Epithelial cell of esophagus (primary cell): ENCODE measurements at places on chromosomes 11 and 22.

- DNase-seq: no peak
Observed at GRCh38 chr11:21976210-21976609, 216.7 kb upstream of the ANO5 start.

DNA sequence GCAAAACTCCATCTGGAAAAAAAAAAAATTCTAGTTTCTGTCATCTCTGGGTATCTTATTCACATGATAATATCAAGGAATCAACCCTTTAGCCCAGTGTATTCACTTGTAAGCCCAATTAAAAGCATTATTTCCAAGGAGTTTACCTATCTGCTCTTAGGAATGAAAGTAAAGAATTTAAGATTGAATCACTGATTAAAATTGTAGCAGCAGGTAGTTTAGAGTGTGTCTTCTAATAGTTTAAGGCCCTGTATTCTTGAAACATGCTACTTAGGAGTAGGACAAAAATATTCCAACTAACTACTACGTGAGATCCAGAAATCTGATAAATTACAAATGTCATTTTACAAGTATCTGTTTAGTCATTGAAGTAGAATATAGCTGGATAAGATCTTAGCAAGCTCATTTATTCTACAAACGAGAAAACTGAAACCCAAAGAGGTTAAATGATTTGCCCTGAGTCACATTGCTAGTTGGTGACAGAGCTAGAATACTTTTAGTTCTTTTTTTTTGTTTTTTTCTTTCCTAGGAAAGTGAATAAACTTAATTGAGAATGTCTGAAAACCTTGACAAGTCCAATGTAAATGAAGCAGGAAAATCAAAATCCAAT, 4.0 kb downstream of the TCP11L1 start:
- no peak for DNase-seq

DNA sequence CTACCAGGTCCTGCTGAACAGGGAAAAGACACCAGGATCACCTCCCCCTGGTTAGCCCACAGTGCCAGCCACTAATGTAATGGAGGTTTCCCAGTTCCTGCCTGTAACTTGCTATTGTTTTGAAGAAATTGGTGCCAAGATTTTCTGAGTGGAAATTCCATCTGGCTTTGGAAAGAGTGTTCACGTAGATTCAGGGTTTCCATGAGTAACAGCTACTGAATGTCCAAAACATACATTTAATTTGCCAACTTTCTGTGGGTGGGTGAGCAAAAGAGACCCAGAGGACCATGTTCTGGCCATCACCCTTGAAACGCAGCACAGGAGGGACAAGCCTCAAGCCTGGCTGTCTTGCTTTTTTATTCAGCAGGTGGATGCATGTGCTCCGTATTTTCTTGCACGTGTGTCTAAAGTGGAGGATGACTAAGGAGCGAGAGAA, 8.8 kb upstream of the DKK3 start:
- DNase-seq: no peak

DNA sequence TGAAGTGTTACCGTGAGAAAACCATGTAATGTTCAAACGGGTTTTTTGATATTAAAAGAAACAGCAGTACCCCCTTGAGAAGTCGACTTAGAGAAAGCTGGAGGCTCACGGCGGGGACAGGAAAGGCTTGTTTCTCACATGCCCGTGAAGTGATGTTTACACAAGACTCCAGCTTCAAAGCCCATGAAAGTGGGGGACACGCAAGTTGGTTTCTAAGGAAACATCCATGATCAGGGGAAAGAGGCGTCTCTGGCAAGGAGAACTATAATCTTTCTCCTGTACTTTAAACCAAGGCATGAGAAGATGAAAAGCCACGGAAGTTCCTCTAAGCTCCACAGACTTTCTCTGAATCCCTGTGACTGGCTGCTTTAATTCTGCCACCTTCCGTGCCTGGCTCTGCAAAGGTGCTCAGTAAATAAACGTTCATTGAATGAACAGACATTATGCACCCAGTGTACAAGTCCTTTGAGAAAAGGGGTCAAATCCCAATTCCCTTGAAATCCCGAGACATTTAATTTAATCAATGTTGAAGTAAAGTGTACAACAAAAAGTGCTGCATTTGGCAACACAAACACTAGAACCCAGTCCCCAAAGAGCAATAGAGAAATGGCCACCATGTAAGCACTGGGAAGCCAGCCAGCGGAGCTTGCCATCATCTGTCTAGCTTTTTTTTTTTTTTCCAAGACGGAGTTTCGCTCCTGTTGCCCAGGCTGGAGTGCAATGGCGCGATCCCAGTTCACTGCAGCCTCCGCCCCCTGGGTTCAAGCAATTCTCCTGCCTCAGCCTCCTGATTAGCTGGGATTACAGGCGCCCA, 58.7 kb downstream of the AHNAK start:
- DNase-seq: no peak

DNA sequence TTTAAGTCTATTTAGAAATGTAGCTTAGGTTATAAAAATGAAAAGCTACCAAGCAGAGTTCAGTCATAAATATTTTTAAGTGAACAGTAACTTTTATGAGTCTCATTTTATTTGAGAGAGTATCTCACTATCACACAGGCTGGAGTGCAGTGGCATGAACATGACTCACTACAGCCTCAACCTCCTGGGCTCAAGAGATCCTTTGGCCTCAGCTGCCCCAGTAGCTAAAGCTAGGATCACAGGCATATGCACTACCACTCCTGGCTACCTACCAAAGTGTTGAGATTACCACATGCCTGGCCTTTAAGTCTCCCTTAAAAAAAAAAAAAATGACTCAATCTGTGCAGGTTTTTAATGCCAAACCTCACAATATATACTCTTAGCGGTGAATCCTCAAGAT, 34.7 kb upstream of the CLNS1A start:
- no peak for DNase-seq

GRCh38 chr11:62611705-62612365, 740 bp downstream of the EML3 start:
- DNase-seq: peak; percentile 39

GRCh38 chr11:76850130-76850529, 10.6 kb upstream of the ACER3 start:
- DNase-seq: no peak

GRCh38 chr11:70251659-70252321, 18.7 kb upstream of the PPFIA1 start:
- DNase-seq: no peak

DNA sequence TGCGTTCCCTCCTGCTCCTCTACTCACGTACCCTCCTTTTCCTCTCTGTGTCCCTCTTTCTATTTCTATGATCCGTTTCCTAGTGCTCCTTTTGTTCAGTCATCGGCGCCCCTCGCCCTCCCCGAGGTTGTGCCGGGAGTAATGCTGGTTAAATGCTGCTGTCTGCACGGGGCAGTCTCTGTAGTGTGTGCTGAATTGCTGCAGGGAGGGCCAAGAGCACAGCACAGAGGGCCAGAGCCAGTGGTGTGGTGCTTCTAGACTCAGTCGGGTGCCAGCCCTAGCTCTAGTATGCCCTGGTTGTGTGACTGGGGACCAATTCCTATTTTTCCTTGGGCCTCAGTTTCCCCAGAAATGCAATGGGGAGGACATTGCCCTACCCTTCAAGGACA, 98.3 kb downstream of the PKNOX2 start:
- no peak for DNase-seq

- DNase-seq: no peak
Observed at GRCh38 chr11:102920118-102920684, 35.3 kb downstream of the MMP13 start.

DNA sequence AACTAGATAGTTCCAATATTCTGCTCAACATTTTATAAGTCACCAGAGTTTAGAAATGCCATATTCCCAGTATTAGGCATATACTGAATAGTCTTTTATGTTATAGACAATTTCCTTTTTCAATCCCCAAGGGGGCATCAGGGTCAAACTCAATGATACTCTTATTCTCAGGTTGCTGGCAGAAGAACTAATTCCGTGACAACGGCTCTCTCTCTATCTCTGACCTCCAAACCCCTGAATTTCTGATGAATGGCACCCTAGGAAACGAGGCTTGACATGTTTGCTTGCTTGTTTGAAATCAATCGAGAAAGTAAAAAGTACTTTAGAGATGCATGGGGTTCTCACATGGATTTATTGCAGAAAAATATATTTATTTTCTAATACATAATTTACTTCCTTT, 160.1 kb downstream of the CASP12 start:
- no peak for DNase-seq

- DNase-seq: no peak
Observed at GRCh38 chr22:45413013-45413367, 409 bp downstream of the SMC1B start.

- no peak for DNase-seq
Observed at GRCh38 chr22:42720263-42721044, at the start of gene A4GALT. Gene A4GALT, minus strand, starts transcription at chr22:42720870. Its CDS starts 26,919 bp downstream, at chr22:42693951.

DNA sequence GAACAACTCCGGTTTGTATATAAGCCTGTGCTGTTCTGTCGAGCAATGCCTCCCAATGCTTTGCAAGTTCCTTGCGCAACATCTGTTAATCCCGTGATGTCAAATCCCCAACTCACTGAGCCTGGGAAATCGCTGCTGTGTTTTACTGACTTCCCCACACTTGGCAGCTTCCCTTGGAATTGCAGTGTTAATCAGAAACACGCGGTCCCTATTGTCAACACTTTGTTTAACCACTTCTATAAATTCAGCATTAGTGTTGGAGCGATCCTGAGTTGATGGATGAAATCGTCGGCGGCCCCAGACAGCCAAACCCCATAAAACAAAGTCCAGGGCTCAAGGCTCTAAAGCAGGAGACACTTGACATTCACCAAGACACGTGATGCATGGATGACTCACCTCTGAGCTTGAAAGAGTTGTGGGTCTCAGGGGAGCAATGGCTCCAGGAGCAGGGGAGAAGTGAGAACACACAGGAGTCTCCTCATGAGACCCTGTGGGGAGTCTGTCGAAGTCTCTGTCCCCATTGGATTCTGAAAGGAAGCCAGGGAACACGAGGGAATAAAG, 555.3 kb downstream of the MIAT start:
- DNase-seq: peak; percentile 87

GRCh38 chr22:35835998-35836691, 118.5 kb downstream of the APOL5 start:
- DNase-seq: peak; percentile 85

GRCh38 chr11:117387992-117388755, 60.5 kb downstream of the CEP164 start:
- DNase-seq: no peak

- DNase-seq: no peak
Observed at GRCh38 chr22:33512908-33513307, 407.4 kb downstream of the LARGE1 start.

- no peak for DNase-seq
Observed at GRCh38 chr22:47997052-47997590, 1234.7 kb downstream of the TBC1D22A start.

DNA sequence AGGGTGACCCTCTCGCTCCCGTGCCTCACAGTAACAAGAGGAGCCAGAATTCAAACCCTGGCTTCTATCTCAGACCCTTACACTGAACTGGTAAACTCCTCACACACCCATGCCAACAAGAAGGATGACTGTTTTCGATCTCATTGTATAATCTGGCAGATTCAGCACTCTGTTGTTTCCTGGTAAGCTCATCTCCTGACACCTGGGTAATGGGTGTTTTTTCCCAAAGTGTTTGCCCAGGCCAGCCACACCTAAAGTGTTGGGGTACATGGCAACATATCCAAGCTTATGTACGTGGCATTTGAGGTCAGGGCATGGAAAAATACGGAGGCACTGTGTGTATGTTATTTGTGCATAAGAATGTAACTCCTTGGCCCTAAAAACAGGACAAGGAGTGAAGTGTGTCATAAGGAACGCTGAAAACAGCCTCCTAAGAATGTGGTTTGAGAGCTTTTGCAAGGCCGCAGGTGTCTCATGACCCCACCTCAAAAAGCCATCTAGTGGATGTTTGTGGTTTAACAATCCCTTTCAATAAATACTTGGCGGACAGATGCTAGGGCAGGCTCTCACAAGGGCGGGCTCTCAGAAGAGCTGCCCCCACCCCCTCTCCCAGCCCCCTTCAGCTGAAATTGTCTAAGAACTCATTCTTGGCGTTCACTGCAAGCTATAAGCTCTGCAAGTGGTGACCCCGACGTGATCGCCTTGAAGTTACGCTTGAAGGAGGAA, at the start of gene MS4A15:
MS4A15 (plus strand) TSS at position 561 of the 726 bp plus-strand sequence. CDS start 6,867 bp downstream, outside the sequence.
- peak; percentile 30 for DNase-seq

DNA sequence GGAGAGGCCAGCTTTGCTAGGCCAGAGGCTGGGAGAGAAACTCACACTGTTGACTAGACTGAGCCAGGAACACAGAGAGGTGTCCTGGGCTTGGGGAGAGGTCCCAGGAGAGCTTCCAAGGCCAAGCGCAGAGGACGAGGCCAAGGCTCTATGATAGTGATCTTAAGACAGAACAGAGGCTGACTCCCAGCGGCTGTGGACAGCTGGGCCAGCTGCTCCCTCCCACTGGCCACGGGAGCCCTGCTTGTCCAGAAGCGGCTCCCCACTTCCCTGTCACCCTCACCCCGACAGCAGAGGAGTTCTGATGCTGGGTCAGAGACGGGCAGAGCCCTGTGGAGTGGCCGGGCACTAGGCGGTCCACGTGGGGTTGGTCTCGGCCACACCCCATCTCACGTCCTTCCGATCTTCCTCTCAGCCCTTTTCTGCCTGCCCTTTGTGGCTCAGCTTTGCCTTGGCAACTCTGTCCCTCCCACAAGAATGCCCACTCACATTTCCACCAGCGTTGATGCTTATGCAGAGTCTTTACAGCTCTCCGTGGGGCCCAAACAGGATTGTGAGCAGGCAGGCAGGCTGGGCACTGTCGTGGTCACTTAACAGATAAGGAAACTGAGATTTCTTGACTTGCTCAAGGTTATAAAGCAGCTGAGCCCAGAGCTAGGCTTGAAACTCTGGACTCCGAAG, 68.2 kb downstream of the FBXO7 start:
- DNase-seq: no peak

GRCh38 chr11:61545341-61545740, 35.5 kb downstream of the SYT7 start:
- peak; percentile 14 for DNase-seq

GRCh38 chr11:64874308-64875240, 3.8 kb downstream of the EHD1 start:
- no peak for DNase-seq

DNA sequence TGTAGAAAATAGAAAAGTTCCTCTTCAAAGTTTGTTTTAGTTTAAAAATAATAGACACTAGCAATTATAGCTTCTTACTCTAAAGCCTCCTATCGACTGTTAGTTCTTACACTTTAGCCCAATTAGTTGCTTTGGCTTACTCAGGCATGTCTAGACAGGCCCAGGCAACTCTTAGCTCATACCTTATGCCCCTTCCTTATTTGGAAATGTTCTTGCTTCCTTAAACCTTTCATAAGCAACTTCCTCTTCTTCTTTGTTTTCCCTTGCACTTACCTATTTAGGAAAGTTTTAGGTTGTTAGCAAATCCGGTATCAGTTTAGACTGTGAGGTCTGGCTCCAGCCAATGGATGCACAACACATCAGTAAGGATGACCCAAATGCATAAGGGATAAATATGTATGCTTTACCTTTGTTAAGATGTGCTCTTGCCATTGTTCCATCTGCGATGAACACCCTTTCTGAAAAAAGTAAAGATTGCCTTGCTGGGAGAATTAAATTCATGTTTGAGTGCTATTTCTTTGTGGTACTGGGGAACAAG, 1277.5 kb upstream of the CNTN5 start:
- peak; percentile 85 for DNase-seq

GRCh38 chr11:69501891-69502860, 20.7 kb downstream of the LINC01488 start:
- no peak for DNase-seq

GRCh38 chr11:45290586-45290985, 4.4 kb upstream of the SYT13 start:
- no peak for DNase-seq
